ENCODE measurements at places on chromosomes 1 and 21.

GRCh38 chr1:156970017-156970416 lies 49.6 kb downstream of the LRRC71 start:
- DNase-seq: no peak

DNA sequence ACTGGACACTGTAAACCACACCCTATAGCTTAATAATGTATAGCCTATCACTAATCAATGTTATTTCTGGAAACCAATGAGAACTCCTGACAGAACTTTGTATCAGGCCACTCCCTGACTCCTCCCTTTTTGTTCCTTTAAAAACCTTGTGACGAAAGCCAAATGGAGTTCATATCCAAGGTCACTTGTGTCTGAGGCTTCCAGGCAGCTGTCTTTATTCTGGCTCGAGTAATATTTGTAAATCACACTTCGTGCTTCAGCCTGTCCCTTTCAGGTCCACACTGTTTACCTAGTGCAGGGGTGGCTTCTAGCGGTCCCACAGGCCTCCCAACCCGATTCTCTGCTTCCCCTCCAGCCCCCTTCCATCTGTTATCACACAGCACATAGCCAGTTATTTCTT lies 16.2 kb upstream of the CAPN9 start:
- no peak for DNase-seq

- no peak for DNase-seq
These were observed 446.4 kb downstream of the AMY1C start for GRCh38 chr1:104196136-104196535.

DNA sequence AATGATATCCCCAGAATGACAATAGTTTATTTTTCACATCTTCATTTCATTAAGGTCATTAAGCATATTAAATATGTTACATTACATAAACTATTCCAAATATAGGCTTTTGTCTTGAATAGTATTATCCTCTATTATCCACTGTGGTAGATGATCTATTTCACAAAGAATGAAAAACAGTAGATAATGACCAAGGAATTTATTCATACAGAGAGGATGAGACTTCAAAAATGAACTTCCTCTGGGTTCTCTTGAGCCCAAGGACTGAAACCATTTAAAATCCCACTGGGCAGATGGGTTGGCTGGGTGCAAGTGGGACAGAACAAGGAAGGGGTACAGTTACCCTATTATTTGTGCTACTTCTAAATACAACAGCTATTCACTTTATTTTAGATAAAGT lies 33.0 kb downstream of the PTPN14 start:
- no peak for DNase-seq

GRCh38 chr1:248388426-248388825 lies 12.9 kb downstream of the OR2T6 start:
- DNase-seq: no peak

GRCh38 chr1:212583643-212584042 lies 24.9 kb upstream of the ATF3 start:
- DNase-seq: no peak

- no peak for DNase-seq
These were observed 598.6 kb downstream of the NPHP4 start for GRCh38 chr1:5393603-5394002.

DNA sequence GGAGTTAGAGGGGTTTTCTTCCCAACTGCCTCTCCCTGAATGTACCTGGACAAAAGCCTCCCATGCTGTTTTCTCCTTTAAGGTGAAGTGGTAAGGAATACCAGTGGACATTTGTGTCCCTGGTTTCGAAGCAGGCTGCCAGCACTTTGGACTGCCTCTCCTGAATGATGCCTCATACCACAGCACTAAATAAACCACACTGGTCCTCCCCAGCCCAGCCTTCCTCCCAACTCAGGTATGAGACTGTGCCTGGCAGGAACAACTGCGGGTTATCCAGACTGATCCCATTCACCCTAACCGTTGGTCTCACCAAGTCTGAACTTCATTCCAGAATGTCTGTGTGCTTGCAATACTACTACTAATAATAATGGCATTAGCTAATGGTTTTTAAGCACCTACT lies 9.3 kb downstream of the COQ8A start:
- no peak for DNase-seq

GRCh38 chr1:24254783-24255182 lies 64.4 kb upstream of the GRHL3 start:
- DNase-seq: no peak

- no peak for DNase-seq
These were observed 45.8 kb upstream of the CYP2J2 start for GRCh38 chr1:59972216-59972927.

GRCh38 chr1:7541629-7542028 lies 229.5 kb upstream of the VAMP3 start:
- no peak for DNase-seq

DNA sequence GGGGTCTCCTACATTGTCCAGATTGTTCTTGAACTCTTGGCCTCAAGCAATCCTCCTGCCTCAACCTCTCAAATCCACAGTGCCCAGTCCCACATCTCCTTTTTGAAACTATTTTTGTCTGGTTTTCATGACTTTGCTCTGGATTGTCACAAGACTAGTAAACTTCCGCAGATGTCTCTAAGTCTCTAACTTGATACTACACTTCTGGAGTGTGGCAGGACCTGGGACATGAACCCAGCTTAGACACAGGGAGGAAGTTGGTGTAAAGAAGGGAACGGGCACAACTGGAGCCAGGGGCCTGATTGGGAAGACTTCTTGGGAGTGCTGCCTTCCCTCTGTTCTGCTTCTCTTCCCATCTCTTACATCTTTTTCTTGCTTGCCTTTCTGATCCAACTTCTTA lies 16.2 kb upstream of the DISC1 start:
- no peak for DNase-seq

DNA sequence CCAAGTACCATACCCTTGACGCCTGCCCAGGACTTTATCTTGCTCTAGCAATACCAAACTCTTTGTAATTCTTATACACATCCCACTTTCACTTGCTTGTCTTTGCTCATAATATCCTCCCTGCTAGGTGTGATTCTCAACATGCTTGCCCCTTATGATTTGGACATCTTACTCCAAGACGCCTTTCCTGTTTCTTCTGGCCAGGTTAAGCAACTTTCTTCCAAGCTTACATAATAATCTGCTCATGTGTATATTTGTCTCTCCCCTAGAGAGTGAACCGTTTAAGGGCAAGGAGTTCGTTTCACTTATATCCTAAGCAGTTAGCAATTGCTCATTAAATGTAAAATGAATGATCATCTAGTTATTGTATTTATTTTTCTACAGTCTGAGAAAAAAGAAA lies 21.8 kb downstream of the CRYZL1 start:
- no peak for DNase-seq

- no peak for DNase-seq
These were observed 18.9 kb downstream of the ARHGEF16 start for GRCh38 chr1:3473381-3473844.

DNA sequence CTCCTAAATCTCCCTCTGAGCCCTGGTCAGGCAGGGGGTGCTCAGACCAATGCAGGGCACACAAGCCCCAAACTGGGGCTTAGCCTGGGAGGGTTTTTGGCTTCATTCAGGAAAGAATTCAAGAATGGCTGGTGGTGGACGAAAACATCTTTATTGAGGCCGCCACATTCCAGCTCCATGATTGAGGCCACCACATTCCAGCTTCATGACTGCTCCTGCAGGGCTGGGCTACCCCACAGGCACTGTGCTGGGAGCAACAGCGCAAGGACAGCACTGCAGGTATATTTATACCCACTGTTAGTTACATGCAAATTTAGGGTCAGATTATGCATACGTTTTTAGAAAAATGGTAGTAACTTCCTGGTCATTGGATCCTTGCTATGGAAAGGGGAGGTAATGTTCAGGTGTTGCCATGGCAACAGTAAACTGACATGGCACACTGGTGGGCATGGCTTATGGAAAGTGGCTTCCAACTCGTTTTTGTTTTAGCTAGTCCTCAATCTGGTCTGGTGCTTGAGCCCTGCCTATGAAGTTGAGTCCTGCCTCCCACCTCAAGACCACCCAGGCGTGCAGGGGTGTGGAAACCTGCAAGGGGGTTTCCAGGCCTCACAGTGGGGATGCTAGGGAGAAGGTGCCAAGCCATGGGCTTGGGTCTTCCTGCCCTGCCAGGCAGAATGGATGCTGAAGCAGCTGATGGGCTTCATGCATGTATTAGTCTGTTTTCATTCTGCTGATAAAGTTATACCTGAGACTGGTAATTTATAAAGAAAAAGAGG lies 348.7 kb upstream of the AJAP1 start:
- DNase-seq: no peak

- no peak for DNase-seq
These were observed 71.0 kb downstream of the CD46 start for GRCh38 chr1:207822602-207823451.

DNA sequence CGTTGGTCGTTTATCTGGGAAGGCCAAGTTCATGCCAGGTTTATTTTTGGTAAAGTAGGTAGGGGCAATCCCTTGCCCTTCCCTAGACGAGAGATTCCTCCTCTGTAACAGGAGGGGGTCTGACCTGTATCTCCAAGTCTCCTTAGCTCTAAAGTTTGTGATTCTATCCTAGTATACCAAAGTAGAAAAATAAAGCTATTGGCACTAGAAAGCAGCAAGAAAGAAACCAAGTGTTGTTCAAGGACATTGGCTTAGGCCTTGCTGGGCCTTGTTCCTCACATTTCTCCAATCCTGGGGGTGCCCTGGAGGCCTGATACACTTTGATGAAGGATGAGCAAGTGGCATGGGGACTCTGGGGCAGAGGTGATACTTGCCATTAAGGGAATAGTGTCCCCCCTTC lies 814 bp downstream of the MTARC2 start:
- DNase-seq: no peak

DNA sequence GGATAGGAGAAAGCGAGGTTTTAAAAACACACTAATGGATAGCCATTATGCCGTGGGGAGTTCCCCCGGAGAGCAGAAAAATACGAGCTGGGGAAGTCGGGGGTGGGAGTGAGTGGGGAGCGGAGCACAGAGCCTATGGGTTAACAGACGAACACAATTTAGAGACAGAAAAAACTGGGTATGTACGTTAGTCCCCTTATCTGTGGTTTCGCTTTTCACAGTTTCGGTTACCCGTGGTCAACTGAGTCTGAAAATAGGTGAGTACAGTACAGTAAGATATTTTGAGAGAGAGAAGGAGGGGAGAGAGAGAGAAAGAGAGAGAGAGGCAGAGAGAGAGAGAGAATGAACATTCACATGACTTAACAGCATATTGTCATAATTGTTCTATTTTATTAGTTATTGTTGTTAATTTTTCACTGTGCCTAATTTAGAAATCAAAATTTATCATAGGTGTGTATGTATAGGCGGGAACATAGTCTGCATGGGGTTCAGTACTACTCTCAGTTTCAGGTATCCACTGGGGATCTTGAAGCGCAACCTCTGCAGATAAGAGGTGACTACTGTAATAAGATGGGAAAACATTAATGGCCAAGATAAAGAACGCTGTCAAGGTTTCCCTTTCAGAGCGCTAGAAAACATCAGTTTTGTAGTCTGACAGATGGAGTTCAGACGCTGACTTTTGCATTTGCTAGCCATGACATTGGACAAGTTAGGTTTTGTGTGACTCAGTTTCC lies 125.6 kb upstream of the LMO4 start:
- no peak for DNase-seq

DNA sequence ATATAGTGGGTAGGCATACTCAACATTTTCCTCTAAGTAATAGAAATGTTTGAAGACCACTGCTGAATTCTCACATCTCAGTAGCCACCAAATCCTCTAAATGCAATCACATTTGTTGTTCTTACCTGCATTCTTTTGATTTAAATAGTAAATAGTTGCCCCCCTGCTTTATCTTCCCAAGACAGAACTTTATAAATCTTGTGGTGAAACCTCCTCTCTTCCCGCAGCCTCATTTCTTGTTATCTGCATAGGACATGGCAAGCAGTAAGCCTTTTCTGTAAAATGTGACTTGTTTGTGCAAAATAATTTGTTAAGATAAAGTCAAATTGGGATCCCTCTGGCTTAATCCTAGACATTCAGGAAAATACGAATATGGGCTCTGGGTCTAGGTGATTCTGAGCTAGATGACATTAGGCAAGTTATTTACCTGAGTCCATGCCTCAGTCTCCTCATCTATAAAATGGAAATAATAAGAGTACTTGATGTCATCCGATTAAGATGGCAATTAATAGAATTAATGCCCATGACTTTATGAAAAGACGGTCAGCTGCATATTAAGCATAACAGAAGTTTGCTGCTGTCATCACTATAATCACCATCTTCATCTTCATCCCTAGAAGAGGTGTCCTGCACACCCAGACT lies 77.7 kb downstream of the LRRC8C start:
- no peak for DNase-seq

- DNase-seq: no peak
These were observed 519.0 kb downstream of the LTN1 start for GRCh38 chr21:28473530-28474220.

DNA sequence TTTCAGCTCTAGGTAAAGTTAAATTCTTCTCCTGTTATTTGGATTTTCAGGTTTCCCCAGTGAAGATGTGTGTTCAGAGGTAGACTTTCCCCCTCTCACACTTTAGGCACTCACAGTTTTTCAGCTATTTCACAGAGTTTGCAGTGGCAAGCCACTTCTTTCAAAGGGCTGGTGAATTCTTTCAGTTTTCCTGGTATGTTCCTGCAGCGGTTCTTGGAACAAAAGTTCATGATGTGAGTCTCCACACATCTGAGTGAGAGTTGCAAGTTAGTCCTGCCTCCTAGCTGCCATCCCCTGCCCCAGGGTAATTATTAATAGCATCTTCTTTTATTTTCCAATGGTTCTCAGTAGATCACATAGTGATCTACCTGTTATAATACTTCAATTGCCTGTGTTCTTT lies 27.3 kb upstream of the CD84 start:
- no peak for DNase-seq

GRCh38 chr1:228836427-228836826 lies 101.1 kb downstream of the RHOU start:
- no peak for DNase-seq

GRCh38 chr1:154346276-154346917 lies 21.1 kb downstream of the ATP8B2 start:
- DNase-seq: no peak

DNA sequence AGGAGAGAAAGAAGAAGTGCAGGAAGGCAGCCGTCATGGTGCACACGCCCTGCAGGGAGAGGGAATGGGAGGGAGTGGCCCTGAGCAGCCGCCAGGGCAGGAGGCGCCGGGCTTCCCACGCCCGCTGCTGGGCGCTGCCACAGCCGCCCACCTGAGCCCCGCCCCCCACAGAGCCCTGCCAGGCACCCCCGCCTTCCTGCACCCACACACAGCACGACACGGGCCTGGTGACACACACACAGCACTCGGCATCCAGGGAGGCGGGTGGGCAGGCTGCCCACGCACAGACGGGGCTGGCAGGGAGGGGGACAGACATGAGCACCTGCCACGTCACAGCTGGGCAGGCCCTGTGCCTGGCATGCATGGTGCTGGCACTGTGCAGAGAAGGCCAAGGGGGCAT lies 27.5 kb downstream of the ADGRB2 start:
- no peak for DNase-seq

All from bone marrow (tissue), 2 donors.